ENCODE measurements at places on chromosomes 1 and 21.

DNA sequence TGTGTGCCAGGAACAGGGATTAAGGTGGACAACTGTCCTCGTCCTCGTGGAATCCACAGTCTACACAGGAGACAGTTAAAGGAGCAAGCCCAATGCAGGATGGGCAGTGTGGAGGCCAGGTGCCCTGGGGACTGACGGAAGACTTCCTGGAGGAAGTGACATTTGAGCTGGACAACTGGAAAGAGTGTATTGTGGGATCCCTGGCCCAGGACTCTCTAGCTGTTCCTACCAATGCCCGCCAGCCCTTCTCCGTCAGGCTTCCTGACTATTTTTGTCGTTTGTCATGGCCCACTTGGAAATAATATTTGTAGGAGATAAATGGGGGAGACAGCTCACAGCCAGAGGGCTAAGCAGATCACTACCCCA, 235.3 kb downstream of the TOMM20 start:
- no peak for DNase-seq

DNA sequence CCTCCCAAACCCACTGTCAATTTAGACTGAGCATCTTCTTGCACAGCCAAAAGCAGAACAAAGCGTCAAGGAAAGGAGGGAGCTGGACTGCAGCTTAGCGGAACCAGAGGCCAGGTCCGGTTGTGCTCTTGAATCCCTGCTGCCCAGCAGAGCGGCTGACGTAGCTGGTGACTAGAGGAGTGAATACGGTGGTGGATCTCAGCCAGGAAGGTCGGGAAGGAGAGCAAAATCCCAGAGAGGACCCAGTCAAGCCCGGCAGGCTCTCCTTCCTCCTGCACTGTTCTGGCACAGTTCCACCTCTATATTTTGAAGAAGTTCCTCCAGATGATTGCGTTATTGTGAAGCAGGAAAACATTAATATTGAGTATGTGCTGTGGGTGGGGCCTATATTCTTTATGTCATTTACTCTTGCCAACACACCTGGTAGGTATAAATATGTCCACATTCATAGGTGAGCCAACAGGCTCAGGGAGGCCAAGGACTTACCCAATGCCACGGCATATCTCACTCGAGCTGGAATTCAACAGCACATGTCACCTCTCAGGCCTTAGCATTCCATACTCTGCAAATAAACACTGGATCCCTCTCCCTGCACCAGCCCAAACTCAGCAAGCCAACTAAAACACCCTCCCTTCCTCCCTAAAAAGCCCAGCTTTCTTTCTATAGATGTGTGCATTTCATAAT, 23.6 kb upstream of the ABCB10 start:
- DNase-seq: peak; percentile 41

DNA sequence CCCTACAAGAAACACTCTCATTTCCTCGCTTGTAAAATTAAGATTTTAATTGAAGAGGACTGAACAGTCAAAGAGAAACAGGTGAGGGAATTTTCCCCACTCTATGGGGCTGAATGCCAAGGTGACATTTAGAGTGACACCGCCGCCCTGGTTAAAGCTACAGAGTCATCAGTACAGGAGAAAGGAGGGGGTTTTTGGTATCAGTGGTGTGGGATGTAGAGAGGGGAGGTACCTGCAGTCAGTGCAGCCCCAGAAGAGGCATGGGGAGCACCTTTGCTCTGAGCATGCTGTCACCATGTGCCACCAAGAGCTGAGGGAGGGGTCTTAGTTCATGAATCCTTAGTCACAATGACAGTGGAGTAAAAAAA, 2.8 kb downstream of the DIRAS3 start:
- DNase-seq: no peak

DNA sequence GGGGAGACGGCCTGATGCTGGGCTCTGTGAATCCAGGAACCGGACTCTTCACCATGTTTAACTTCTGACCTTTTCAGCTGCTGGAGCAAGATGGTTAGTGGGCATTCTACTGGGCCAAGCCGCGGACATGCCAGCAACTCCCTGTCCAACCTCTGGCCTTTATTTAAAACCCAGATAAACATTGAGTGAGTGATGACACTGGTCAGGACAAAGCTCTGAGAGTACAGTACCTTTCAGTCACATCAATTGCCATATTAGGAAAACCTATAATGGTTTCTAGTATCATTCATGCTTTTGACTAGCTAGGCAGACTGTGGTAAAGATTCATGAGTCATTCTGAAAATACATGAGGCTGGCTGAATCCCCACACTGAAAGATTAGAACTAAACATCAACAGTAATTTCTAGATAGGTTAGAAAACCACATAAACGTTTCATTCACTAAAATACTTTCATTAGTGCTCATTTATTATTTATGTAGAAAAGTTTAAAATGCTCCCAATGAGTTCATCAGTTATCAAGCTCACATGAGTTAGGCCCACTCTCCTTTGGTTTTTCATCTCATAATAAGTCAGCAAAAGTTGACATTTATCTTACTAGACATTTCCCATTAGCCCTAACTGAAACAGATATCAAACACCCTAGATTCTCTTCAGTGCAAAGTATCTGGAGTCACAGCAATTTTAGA, 7.1 kb upstream of the ACTA1 start:
- DNase-seq: no peak

GRCh38 chr1:175900171-175900570, 156.8 kb upstream of the TNR start:
- DNase-seq: no peak

DNA sequence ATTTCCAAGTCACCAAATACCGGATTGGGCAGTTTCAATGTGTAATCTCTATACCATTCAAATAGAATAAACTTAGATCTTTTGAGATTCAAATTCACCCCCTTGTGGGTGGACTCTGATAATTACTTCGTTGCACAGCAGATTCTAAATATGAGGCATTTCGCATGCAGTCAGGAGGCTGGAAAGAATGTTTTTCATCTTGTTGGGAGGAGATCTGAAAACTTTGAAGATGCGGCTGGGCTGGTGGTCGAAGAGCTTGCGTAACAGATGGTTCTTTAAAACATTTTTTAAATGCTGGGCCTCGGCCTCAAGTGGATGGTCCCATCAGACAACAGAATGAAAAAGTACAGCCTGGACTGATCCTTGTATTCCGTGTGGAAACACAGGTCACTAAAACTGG, 10.4 kb downstream of the NR5A2 start:
- no peak for DNase-seq

DNA sequence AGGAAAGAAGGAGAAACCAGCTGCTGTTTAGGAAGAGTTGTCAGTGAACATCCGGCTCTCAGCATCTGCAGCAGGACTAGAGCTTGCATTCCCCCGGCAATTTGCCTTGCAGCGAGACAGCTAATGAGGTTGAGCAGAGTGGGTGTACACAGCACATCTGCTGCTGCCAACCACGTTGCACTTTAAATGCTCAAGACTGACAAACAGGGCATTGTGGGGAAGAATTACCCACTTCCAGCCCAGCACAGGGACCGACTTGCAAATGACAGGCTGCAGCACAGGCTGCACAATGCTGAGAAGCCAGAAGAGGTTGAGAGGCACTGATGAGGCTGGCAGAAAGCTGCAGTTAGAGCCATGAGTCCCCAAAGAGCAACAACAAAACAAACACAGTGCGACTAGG, 47.5 kb upstream of the PLA2G2C start:
- no peak for DNase-seq

GRCh38 chr1:30842697-30843354, 65.7 kb downstream of the SDC3 start:
- DNase-seq: peak; percentile 30

GRCh38 chr1:7810395-7810794, 26.3 kb downstream of the PER3 start:
- peak; percentile 95 for DNase-seq

- no peak for DNase-seq
Measured at GRCh38 chr1:156574039-156574633, 1.8 kb upstream of the IQGAP3 start.

- DNase-seq: no peak
Measured at GRCh38 chr1:165698761-165699052, 345 bp upstream of the ALDH9A1 start.

GRCh38 chr1:54397090-54397591, 9.1 kb downstream of the SSBP3 start:
- DNase-seq: no peak

GRCh38 chr1:12548973-12549459, 69.0 kb downstream of the DHRS3 start:
- no peak for DNase-seq

DNA sequence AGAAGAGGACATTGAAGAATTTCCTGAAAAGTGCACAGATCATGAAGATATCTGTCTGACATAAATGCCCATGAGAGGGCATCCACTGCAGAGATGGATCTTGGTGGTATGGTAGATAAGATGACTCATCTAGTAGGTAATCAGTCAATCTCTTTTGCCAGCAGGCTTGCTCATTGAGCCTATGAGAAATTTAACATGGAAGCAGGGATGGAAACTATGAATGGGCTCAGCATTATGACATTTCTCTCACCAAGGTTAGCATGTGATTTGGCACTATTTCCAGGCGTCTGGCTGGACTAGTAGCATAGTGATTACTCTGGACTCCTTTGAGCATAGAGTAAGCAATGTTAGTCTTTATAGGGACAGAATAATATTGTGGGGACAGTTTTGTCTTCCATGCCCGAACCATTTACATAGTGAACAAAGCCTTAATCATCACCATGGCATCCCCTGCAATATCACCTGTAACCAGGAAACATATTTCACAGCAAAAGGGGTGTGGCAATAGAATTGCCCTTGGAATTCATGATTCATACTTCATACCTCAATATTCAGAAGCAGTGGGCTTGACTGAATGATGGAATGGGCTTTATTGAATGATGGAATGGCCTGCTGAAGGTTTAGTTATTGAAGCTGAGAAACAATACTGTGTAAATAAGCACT, 7.3 kb downstream of the OR2C3 start:
- peak; percentile 10 for DNase-seq

DNA sequence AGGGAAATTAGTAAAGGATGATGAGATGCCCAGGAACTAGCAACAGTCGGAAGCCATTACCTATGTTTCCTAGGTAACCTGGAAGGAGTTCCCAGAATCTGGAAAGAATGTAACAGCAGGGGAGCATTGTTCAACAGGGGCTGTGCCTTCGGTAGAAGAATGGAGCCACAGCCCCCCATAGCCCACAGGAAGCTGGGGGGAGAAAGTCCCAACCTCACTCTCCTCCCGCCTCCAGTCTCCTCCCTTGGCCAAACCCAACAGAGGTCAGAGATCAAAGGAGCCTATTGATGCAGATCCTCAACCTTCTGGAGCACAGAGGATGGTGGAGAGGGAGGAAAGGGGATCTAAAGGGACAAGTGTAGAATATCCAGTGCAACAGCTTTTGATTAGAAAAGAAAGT, 131.5 kb upstream of the SLC44A3 start:
- no peak for DNase-seq

DNA sequence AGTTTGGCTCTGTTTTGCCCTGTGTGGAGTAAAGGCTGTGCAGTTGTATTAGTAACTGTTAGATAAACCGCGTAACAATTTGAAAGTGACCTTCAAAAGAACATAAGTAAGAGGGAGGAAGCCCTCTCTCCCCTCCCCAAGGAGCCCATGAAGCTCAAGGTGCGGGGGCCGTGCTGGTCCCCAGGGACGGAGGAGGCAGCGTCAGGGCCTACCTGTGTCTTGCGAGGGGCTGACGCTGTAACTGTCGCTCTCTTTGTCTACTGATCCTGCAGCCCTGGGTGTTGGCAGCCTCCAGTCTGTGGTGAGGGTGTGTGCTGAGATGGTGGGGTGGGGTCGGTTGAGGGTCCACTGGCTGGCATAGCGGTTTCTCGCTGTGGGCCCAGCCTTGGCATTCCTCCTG, 176.6 kb downstream of the PCP4 start:
- no peak for DNase-seq

DNA sequence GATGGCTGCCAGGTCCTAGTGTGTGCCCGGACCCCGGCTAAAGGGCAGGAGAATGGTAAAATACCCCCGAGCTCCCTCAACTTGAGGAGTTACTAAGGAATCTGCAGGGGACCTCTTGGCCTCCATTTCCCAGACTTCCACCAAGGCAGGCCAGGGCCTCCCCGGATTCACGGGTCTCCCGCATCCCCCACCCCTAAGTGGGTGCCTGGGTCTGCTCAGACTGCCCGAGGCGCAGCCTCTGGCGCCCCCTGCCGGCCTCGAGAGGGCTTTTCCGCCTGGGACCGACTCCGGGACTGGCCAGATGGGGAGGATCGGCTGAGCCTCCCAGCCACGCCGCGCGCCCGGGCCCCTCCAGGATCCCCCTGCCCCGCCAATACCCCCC, 1.7 kb downstream of the PLEKHG5 start:
- peak; percentile 57 for DNase-seq

DNA sequence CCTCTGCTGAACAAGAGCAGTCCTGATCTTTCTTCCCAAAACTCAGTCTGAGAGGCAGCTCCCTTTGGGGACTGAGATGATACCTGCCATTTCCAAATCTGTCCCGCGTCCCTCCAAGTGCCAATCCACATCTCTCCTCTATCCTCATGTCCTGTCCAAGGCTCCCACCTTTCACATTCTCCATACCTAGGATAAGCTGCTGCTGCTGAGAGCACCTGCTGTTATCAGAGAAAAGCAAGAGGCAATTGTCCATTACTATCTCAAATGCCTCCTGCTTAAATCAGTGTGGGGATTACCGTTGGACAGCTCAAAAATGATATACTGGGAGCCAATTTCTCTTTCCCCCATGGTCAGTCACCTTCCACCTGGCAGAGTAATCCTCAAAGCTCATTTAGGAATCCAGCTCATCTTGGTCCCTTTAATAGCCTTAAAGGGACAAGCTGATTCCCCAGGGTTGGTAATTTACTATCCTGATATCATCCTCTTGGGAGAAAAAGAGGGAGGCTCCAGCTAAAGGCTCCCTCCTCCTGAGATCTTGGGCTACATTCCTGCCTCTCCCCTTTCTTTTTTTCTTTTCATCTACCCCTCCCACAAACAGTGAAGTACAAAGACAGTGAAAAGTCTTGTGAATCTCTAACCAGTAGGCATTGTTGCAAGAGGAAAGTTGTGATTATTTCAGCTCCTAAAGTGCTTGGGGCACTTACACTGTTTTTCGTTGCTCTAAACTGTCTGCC, 278.1 kb upstream of the CAMK1G start:
- no peak for DNase-seq

- DNase-seq: no peak
Measured at GRCh38 chr1:178057912-178058534, 35.9 kb upstream of the RASAL2 start.

DNA sequence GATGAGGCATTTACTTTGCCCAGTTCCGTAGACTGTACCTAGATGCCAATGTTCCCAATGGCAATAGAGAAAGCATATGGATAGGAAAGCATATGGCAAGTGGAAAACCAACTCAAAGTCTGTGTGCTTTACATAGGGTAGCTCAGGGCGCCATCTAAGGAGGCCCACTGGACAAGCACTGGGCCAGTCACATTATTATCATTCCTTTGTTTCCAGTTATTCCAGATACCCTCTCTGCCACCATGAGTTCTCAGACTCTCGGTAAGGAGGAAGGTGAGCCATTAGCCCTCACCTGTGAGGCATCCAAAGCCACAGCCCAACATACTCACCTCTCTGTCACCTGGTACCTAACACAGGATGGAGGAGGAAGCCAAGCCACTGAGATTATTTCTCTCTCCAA, 9.8 kb downstream of the CD101 start:
- DNase-seq: no peak

GRCh38 chr1:9150582-9151327, 21.9 kb upstream of the GPR157 start:
- no peak for DNase-seq

GRCh38 chr1:224211206-224211962, 28.3 kb downstream of the DEGS1 start:
- DNase-seq: no peak
